ENCODE measurements at places on chromosomes 2 and 18. TPM values are rescaled to one million over a fixed set of nuclear protein-coding genes. Genes with fewer than 3 reads are reported as not detected.

The NAT8 gene
- polyA plus RNA-seq: not detected

The CYP26B1 gene
- not detected for polyA plus RNA-seq

The SERPINB2 gene
- 1.1 TPM for polyA plus RNA-seq

The SCG2 gene
- 0.12 TPM for polyA plus RNA-seq

The CEBPZ gene
- 12.6 TPM for polyA plus RNA-seq

The PARD6G gene
- polyA plus RNA-seq: not detected

The RAD51AP2 gene
- polyA plus RNA-seq: not detected

The NLRC4 gene
- polyA plus RNA-seq: 0.46 TPM

The ANKRD36 gene
- polyA plus RNA-seq: 4.1 TPM

The STEAP3 gene
- polyA plus RNA-seq: 1.7 TPM

The CCBE1 gene
- polyA plus RNA-seq: not detected

The CYRIA gene
- polyA plus RNA-seq: 16.8 TPM

The CDKL4 gene
- polyA plus RNA-seq: 0.42 TPM

The SFT2D3 gene
- polyA plus RNA-seq: 3.5 TPM

The ZFAND2B gene
- polyA plus RNA-seq: 115 TPM

The LIMS2 gene
- 32.2 TPM for polyA plus RNA-seq

The SRD5A2 gene
- polyA plus RNA-seq: 0.03 TPM

The REG1B gene
- polyA plus RNA-seq: not detected

The BOLL gene
- not detected for polyA plus RNA-seq

The NPHP1 gene
- polyA plus RNA-seq: 1.1 TPM

The ASAP2 gene
- 0.04 TPM for polyA plus RNA-seq

The CRACDL gene
- not detected for polyA plus RNA-seq

The FAM161A gene
- polyA plus RNA-seq: 0.53 TPM

All from B cell (primary cell).